ENCODE measurements at places on chromosomes 13 and 19.

DNA sequence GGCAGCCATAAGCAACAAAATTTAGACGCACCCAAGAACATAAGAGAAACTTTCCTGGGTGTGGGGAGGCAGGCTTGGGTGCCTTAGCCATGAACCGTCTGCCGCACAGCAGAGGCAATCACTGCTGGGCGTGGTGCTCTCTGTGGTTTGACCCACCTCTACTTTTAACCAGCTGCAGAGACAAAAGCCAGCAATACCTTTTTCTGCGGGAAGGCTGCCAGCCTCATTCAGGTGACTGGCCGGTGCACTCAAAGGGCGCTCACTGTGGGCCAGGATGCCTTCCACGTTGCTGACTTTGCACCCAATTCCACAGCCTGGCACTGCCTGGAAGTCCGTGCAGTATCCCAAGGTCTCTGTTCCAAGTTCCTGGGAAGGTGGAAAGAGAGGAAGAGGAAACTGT is 69.1 kb downstream of the ATP7B start:
- peak; percentile 18 for DNase-seq

- DNase-seq = peak; percentile 87
Measured at GRCh38 chr13:23899555-23899954, 2.3 kb upstream of the C1QTNF9B start.

DNA sequence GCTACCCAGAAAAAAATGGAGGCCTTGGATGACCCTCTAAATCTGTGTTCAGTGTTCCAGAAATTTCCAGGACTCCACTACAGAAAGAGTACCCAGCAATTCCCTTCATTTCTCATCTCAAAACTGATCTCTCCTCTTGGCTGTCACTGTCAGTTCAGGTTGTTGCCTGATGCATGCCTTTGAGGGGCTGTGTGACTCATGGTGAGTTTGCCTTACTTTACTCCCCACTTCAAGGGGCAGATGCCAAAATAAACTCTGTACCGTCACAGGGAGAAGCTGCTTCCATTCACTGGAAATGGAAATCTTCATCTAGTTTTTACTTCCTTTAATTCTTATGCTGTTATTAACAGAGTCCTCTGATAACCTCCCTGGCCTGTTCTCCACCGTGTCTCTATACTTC is 1075.0 kb downstream of the DIAPH3 start:
- DNase-seq = no peak

- no peak for DNase-seq
Measured at GRCh38 chr13:81990652-81991051, 1649.7 kb upstream of the SPRY2 start.

DNA sequence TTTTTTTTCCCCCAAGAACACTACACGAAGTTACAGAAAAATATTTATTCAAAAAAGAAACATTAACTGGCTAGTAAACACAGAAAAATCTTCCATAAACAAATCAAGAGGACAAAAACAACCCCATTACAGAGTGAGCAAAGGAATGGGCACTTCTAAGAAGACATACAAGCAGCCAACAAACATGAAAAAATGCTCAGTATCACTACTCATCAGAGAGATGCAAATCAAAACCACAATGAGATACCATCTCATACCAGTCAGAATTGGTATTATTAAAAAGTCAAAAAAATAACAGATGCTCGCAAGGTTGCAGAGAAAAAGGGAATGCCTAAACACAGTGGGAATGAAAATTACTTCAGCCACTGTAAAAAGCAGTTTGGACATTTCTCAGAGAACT is 131.7 kb downstream of the UGGT2 start:
- no peak for DNase-seq
